ENCODE measurements at places on chromosomes 6 and 20.
A peak's percentile ranks its signal among the peaks of the same experiment; 100 is the strongest.

- no peak for DNase-seq
Observed at GRCh38 chr6:70676821-70677220, 9.1 kb downstream of the SMAP1 start.

- no peak for DNase-seq
Observed at GRCh38 chr20:35878113-35878625, 76.1 kb downstream of the SCAND1 start.

DNA sequence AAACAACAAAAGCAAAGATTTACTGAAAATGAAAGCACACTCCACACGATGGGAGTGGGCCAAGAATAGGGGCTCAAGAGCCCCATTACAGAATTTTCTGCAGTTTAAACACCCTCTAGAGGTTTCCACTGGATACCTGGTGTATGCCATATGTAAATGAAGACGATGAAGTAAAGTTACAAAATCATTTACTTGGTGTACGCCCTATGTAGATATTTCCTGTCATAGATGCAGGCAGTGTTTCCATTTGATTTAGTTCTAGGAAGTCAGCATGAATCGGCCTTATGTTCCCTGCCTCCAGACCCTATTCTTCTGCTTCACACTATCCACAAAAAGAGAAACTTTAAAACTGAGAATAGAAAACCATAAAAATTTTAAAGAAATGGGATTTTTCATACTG, 404.4 kb upstream of the GJE1 start:
- no peak for DNase-seq

DNA sequence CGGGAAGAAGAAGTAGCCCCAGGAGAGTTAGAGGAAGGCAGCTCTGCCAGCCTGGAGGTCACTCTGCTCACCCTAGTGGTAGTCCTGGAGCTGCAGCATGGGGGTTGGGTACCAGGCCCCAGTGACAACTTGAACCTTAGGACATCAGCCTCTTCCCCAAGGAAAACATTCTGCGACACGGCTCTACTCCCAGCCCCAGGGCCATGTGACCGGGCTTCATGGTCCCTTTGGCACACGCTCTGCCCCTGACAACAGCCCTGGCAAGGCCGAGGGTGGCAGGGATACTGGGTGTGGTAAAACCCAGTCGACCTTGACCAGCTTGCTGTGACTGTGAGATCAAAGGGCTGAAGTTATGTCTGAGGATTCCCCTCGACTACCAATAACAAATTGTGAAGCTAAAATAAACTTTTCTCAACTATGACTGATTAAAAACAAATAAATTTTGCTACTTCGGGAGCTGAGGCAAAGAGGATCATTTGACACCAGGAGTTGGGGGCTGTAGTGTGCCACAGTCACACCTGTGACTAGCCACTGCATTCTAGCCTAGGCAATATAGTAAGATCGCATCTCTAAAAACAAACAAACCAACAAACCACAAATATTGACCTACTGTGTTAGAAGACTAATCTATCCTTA, 24.4 kb upstream of the ARID1B start:
- DNase-seq: no peak

GRCh38 chr6:53032849-53033248, 32.4 kb upstream of the FBXO9 start:
- DNase-seq: no peak

- DNase-seq: no peak
Observed at GRCh38 chr6:43222418-43223059, 6.7 kb downstream of the DNPH1 start.

DNA sequence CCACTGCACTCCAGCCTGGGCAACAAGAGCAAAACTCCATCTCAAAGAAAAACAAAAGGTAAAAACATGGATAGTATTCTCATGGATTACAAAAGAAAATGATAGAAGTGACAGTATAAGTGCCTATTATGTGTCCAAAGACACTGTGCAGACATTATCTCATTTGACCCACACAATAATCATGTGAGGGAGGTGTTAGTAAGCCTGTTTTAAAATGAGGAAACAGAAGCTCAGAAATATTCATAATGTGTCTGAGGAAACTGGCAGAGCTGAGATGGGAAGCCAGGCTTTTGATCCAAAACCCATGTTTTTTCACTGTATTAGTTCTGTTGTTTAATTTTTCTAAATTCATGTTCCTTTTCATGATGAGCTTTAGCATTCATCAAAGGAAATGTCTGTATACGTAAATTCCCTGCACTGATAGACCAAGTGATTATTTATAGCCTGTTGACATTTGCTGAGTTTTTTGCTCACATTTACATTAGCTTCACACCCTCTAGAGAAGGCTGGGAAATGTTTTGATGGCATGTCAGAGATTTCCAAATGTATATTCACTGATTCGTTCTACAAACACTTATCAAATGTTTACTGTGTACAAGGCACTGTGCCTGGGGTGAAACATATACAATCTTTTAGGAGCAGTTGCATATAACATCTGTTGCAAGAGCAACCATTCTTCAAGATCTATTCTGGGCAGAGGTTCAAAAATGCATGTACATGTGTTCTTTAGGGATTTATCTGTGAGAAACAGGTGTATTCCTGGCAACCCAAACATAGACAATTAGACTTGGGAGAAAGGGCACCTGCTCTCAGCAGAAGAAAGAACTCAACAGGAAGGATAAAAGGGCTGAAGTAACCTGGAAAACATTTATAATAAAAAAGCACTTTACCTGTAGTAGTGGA, 331.5 kb downstream of the SAMD5 start:
- no peak for DNase-seq

DNA sequence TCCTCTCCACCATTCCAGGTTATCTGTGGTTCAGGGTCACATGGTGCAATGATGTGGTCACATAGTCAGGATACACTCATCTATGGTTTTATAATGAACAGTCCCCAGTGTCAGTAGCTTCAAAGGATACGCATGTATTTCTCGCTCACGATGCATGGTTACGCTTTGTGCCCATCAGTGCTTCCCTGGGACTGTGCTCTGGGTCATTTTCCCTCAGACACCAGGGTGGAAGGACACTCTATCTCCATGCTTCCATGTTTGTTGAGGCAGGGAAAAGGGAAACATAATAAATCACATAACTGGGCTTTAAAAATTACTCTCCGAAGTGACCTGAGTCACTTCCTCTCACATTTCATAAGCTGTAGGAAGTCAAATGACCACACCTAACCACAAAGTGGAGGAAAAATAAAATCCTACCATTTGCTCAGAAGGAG, 394.8 kb upstream of the NOX3 start:
- no peak for DNase-seq

- DNase-seq: no peak
Observed at GRCh38 chr6:186340-186965, 105.8 kb upstream of the DUSP22 start.

GRCh38 chr20:11035211-11035610, 361.4 kb upstream of the JAG1 start:
- no peak for DNase-seq

- DNase-seq: no peak
Observed at GRCh38 chr20:59253779-59254319, 46.6 kb upstream of the EDN3 start.

DNA sequence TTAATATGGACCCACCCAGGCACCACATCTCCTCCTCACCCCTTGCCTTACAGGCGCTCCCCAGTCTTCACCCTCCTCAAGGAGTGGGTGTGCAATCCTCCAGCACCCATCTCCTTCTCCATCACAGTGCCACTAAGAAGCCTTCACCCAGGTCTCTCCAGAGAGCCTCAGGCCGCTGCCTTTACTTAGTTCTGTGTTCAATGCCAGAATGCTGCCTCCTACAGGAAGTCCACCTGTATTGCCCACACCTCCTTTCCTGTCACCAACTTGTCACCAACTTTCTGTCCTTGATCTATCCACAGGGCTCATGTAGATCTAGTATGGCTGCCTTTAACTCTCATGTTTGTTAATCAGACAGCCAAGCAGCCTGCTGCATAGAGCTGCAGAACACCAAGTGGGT, 586 bp upstream of the LST1 start:
- no peak for DNase-seq

GRCh38 chr6:129748212-129748900, 38.4 kb upstream of the ARHGAP18 start:
- DNase-seq: peak; percentile 45

- DNase-seq: no peak
Observed at GRCh38 chr6:141851063-141851462, 281.7 kb upstream of the GJE1 start.

DNA sequence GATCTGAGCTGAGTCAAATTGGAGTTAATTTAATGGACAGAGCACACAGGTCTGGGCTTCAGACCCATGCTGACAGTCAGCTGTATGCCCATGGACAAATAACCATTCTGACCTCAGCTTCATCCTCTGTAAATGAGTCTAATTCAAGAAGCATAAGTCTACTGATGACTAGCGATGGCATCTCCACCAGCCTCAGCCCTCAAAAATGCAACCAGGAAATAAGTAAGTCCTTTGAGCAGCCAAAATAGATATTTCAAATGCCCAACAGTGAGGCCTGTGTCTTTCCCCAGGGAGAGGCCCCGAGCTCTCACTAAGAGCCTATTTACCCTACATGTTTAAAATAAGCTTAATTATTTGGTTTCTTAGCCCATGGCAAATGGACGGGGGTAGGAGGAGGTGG, 114.2 kb upstream of the MTHFD1L start:
- no peak for DNase-seq

GRCh38 chr6:106215608-106216007, 110.0 kb downstream of the ATG5 start:
- DNase-seq: no peak

GRCh38 chr6:168823397-168824212, 382.6 kb downstream of the SMOC2 start:
- DNase-seq: no peak

DNA sequence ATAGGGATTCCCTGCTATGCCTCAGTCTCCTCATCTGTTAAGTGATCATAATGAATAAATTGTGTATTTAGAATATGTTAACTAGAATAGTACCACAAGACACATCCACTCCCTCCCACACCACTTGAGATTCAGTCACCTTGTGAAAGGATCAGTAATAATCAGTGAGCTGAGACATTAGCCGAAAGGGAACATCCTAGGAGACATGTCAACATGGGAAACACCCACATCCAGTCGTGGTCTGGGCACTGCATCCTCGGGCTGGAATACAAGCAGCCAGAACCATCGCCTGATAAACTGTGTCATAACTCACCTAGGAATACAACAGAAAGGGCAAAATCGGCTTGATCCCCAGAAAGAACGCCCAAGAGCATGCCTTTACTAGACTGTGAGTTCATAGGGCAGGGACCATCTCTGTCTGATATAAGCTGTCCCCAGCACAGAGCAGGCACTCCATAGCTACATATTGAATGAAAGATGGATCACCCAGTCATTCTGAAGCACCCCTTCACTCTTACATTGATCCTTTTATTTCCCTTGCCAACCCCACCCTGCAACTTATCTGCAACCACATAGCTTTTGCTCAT, 23.9 kb downstream of the RIPOR2 start:
- DNase-seq: no peak

DNA sequence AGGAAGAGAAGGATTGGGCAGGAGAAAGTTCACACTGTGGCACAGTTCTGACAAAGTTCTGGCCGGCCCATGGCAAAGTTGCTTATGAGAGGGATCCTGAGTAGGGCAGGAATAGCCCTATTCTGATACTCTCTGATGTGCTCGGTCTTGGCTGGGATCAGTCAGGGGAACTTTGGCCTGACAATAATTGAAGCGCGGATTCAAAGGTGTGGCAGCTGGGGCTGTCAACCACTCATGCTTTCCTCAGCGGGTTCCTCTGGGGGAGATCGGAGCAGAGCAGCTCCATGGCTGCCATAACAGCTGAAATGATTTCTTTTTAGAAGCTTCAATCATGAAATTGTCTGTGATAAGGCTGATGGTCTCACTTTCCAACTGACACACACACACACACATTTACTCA, 714.1 kb downstream of the DHX35 start:
- DNase-seq: no peak

DNA sequence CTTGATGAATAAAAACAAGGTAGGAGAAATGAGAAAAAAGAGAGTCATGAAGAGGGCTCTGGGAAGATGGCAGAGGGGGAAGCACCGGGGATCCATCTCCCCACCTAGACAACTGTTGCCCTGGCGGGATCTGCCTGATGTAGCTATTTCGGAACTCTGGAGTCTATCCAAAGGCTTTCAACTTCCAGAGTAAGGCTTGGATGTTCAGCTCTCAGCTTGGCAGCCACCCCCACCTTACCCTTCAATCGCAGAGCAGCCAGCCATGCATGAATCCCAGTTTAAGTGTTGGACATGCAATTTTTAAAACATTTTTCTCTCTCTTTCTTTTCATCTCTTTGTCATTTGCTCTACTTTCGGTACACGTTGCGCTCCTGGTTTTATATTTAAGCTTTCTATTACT, 275.9 kb upstream of the EXOC2 start:
- DNase-seq: no peak

DNA sequence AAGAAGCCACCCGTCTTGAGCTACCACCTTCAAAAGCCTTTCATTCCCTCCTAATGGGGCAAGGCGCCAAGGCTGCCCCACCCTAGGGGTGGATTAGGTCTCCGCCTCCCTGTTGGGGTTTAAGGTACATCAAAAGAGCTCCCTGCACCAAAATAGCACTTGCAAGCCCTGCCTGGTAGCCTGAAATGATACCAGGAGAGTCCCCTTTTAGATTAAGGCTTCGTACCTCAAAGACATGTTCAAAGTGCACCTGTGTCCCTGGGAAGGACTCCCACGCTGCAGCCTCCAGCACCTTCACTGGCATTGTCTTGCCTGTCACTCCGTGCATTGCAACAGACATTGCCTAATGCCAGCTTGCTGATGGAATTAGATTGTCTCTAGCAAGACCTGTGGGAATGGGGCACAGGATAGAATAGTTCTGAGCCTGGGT, 15.7 kb upstream of the CDKN1A start:
- no peak for DNase-seq

All from stimulated activated CD4-positive, alpha-beta T cell treated with anti-CD3 and anti-CD28 coated beads, Interleukin-12 subunit alpha, Interleukin-12 subunit beta, amount 100 ng/mL, for 48 hours (primary cell).